ENCODE measurements at places on chromosomes 3 and 15.

- no peak for DNase-seq
Observed at GRCh38 chr15:39649757-39650156, 68.9 kb downstream of the THBS1 start.

DNA sequence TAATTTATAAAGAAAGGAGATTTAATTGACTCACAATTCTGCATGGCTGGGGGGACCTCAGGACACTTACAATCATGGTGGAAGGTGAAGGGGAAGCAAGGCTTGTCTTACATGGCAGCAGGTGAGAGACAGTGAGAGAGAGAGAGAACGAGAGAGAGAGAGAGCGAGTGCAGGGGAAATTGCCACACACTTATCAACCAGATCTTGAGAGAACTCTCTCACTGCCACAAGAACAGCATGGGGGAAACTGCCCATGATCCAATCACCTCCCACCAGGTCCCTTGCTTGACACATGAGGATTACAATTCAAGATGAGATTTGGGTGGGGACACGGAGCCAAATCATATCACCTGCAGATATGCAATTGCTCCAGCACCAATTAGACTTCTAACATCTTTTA lies 7.1 kb upstream of the RPL39L start:
- no peak for DNase-seq

- DNase-seq, result no peak
Observed at GRCh38 chr3:149541091-149541491, 66.6 kb downstream of the TM4SF4 start.

GRCh38 chr3:42612217-42612616 lies 11.7 kb downstream of the NKTR start:
- DNase-seq, result no peak

DNA sequence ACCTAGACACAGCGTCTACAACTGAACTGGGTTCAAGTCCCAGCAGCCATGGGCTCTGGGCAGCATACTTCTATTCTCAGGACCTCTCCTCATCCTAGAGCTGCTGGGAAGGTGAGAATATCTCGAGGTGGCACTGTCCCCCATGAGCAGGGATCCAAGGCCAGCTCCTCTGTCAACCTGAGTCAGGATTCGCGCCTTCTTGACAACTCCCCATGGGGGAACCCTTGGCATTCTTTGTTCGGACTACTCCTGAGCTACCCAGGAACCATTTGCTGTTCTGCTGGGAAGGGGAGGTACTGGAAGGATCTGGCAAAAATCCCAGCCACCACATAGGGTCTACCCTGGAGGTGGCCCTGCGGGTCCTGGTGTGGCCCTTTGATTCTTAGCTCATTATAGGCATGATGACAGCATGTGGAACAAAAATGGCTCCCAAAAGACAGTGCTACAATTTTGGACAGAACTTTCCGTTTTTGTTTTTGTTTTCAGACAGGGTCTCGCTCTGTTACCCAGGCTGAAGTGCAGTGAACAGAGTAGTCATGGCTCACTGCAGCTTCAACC lies 22.3 kb downstream of the PLXNB1 start:
- DNase-seq, result no peak

DNA sequence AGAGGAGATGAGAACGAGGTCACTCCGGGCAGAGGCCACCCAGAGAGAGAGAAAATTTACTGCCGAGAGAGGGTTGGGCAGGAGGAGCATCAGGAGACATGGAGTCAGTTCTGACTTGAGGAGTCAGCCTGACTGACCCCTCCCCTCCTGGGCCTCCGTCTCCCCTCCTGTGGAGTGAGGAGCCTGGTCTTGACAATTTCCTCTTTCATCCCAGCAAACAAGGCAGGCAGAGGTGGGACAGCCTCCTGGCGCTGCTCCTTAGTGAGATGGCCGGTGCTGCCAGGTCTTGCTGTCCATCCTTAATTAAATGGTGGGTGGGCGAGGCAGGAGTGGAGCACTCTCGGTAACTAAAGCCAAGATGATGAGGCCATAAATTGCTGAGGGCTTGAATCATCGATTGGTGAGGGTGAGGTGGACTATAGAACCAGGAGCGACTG lies 60.6 kb downstream of the CYP11A1 start:
- no peak for DNase-seq

DNA sequence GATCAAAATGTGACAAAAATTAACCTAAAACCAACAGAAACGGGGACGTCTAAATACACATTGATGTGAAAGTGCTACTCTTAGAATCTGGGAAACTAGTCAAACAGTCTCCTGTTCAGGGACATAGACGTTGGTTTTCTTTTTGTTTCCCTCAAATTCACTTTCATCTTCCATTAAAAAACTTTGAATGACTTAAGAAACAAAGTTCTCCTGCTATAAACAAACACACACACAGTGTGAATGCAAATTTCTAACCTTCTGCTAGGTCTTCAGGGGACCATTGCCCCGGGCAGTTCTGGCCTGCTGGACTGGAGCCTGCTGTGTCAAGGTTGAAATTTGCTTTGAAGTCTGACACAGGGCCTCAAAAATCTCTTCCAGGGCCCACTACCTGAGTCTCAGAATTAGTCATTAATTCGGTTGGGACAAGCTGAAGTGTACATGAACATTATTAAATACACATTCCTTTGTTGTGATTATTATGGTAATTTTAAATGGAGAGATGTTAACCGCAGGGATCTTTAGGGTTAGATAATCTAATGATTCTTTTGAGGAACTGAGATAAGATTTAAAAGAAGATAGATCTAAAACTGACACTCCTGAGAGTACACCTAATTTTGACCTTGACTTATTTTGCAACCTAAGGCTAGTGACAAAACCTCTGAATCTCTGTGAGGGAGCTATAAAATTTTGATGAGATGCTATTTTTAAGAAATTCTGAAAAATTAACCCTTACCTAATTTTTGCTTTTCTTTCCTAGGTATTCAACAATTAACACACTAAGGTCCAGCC lies 1260.4 kb downstream of the ROBO1 start:
- no peak for DNase-seq

GRCh38 chr3:184300378-184300720 lies 1.3 kb downstream of the PSMD2 start:
- DNase-seq, result no peak

GRCh38 chr3:154818676-154819255 lies 261.4 kb upstream of the MME start:
- no peak for DNase-seq

GRCh38 chr3:49902511-49903345 lies 945 bp downstream of the MST1R start:
- DNase-seq, result no peak

DNA sequence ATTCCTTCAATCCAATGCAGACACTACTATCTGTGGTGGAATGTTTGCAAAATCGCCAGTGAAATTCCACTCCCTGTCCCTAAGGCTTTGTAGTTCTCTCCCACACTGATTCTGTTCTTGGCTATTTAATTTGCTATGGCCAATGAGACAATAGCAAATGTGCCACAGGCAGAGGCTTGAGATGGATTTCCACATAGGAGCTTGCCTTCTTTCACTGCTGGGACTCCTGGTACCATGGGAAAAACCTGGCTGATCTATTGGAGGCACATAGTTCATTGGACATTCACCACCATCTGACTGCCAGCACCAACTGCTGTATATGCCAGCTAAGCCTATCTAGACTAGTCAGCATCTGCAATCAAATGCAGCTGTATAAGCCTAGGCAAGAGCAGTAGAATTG lies 103.8 kb downstream of the NR1D2 start:
- DNase-seq, result no peak

DNA sequence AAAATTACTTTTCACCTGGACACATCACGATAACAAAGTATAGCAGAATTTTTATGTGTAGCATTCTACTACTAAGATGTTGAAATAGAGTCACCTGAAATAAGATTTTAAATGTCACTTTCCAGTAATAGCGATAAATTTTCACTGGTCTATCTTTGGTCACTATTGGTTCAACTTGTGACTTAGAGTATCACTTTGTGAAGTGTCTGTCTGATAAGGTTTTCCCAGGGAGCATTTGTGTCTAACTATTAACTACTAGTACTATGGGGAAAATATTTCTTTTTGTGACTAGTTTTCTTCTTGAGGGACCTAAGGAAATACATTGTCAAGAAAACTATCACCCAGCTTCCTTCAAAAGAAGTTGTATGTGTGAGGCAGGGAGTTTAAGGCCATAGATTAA lies 11.0 kb downstream of the TRPC1 start:
- no peak for DNase-seq

DNA sequence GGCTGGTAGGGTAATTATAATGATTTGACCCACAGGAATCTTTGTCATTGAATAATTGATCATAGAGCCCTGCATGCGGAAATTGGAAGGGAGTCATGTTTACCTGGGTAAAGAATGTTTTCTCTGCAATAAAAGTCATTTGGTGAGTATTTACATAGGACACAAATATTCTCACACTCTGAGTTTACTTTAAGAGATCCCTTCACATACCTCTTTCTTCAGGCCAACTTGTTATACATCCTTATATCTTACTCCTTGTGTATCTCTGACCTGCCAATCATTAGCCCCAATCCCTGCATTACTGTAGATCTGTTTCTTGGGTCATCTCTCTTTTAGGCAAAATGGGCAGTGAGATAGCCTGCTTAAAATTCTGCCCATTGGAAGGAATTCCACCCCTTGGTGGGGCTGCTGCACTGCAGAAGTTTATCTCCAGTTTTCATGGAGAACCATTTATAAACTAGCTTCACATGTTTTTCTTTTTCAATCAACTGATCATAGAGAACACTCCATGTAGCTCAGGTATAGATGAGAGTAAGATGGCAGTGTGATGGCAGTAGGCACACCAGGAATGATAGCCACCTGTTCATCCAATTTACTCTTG lies 46.2 kb downstream of the ILDR1 start:
- DNase-seq, result no peak

- DNase-seq, result no peak
Observed at GRCh38 chr3:136280961-136281360, 30.8 kb downstream of the PCCB start.

DNA sequence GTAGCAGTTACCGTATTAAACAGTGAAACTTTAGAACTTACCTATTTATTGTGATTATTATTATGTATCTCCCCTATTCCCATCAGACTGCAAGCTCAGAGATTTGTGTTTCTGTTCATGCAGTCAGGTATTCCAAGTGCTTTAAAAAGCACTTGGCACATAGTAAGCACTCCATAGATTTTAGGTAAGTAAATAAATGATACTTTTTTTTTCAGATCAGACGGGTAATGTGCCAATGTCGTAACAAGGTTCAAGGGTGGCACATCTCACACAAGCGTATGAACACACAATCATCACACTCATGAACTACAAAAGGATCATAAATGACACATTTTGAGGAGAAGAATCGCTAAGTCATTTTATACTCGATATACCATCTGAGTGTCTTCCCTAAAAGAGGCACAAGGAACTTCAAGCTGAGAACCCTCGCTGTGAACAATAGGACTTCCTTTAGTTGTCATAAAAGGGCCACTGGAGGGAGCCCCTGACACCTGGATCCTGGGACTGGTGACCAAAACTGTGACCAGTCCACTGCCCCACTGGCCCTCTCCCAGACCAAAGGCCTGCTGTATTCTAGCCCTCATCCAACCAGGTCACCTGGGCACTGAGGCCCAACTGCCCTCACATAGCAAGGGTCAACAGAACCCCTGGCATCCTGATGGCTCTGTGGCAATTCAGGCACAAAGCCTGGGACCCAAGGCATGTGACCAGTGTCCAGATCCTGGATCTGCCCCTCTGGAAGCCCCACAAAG lies 32.1 kb downstream of the KIF9 start:
- DNase-seq, result no peak

DNA sequence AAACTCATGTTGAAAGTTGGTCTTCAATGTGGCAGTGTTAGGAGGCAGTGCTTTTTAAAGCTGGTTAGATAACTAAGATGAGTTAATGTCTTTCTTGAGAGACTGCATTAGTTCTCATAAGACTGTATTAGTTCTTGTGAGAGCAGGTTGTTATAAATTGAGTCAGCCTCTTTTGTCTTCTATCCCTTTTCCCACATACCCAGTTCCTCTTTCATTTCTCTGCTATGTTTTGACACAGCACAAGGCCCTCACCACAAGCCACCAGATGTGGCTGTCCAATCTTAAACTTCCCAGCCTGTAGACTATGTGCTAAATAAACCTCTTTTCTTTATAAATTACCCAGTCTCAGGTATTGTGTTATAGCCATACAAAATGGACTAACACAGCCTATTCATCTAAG lies 94.6 kb upstream of the SNTN start:
- DNase-seq, result no peak

GRCh38 chr3:103532986-103533385 lies 1098.2 kb downstream of the ZPLD1 start:
- DNase-seq, result no peak

DNA sequence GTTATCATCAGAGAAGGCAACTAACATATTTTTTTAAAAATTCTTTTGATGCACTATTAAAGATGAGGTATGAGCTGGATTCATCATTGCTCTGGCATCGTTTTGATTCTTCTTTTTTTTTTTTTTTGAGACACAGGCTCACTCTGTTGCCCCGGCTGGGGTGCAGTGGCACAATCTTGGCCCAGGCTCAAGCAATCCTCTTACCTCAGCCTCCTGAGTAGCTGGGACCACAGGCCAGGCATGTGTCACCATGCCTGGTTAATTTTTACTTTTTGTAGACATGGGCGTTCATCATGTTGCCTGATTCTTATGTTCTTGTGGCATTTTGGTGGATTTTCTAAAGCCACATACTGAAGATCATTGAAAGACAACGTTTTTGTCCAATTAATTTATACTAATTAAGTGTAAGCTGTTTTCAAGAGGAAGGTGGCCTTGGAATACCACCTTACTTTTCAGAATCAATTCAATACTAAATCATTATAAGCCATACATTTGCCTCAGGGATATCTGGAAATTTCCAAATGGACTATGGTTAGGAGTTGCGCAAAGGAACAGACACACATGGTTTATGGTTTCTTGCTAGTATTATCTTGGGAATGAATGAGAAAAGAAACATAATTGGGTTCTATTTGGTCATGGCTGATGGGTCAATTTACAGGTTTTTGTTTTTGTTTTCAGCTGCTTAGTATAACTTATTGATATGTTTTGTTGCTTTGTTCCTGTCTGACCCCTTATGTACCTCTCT lies 22.8 kb downstream of the SLC28A2 start:
- no peak for DNase-seq

GRCh38 chr3:142809259-142809658 lies 79.6 kb downstream of the PCOLCE2 start:
- DNase-seq, result no peak

DNA sequence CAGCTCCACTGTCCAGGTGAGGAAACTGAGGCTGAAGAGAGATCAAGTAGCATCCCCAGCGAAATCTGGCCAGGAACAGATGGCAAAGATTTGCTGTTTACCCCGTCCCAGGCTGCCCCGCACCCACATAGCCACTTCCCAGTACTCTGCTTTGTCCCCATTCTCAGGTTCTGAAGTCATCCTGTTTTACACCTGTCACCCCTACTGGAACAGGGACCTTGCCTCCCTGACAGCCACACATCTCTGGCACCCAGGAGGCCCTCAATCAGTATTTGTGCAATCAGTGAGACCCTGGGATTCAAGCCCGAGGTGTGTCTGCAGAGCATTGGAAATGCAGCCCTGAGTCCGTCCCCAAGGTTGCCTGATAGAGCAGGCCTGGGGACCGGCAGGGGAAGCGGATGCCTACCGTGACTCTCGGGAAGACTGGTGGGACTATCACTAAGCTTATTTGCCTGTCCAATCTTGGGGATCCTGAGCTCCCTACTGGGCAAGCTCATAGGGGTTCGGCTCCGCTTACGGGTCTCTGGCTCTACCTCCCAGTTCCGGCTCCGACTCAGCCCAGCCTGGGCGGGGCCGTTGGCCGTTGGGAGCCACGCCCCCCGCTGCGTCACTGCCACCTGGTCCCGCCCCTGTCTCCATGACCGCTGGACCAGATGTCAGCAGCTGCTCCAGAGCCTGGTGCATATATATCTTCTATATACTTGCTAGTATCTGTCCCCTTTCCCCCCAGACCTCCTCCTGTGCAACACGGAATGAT lies 17.5 kb upstream of the FANCD2 start:
- DNase-seq, result peak; percentile 71
